Activated CD8-positive, alpha-beta memory T cell treated with anti-CD3 and anti-CD28 coated beads for 36 hours (primary cell): ENCODE measurements at places on chromosomes 3 and 15. TPM values are rescaled to one million over a fixed set of nuclear protein-coding genes. Genes with fewer than 3 reads are reported as not detected.

Gene SPSB4
- not detected for total RNA-seq

Gene CHL1
- total RNA-seq: not detected

Gene GLCE
- 6.1 TPM for total RNA-seq

Gene THAP10
- total RNA-seq: 0.36 TPM

Gene ATP2B2
- total RNA-seq: not detected
